ENCODE measurements at places on chromosomes 4 and X. TPM values are rescaled to one million over a fixed set of nuclear protein-coding genes. Genes with fewer than 3 reads are reported as not detected.

Gene PPEF1
- 0.78 TPM for total RNA-seq

Gene DCHS2
- not detected for total RNA-seq

Gene GIMD1
- not detected for total RNA-seq

Gene GC
- total RNA-seq, result not detected

Gene NEUROG2
- total RNA-seq, result not detected

Gene ODAPH
- not detected for total RNA-seq

Gene ITGB1BP2
- 1.0 TPM for total RNA-seq

Gene AVPR2
- total RNA-seq, result not detected
